Pulmonary artery endothelial cell (primary cell): ENCODE measurements at places on chromosomes 4 and X. TPM values are rescaled to one million over a fixed set of nuclear protein-coding genes. Genes with fewer than 3 reads are reported as not detected.

Gene MAGEA3
- total RNA-seq = not detected in 2 replicates

Gene HELT
- not detected in 2 replicates for total RNA-seq

Gene AGA
- total RNA-seq = 20.3 and 35.4 TPM in 2 replicates

Gene VSIG1
- 0.71 and 0.99 TPM in 2 replicates for total RNA-seq
